ENCODE measurements at places on chromosomes 5 and 9.

DNA sequence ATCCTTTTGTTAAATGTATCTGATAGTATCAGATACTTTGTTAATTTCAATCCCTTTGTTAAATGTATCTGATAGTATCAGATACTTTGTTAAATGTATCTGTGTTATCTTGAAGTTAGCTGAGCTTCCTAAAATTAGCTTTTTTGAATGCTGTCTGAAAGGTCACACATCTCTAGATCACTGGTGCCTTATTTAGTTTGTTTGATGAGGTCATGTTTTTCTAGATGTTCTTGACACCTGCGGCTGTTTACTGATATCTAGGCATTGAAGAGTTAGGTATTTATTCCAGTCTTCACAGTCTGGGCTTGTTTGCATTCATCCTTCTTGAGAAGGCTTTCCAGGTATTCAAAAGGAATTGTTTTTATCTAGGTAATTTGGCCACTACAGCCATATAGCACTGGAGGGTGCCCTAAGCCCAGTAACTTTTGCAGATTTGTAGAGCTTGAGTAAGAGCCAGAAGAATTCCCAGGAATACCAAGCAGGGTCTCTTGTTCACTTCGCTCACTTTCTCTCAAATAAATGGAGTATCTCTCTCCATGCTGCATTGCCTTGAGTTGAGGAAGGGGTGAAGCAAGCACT is 435.4 kb upstream of the GRAMD2B start:
- DNase-seq: no peak

GRCh38 chr5:56176155-56176798 is 56.9 kb downstream of the ANKRD55 start:
- DNase-seq: no peak

DNA sequence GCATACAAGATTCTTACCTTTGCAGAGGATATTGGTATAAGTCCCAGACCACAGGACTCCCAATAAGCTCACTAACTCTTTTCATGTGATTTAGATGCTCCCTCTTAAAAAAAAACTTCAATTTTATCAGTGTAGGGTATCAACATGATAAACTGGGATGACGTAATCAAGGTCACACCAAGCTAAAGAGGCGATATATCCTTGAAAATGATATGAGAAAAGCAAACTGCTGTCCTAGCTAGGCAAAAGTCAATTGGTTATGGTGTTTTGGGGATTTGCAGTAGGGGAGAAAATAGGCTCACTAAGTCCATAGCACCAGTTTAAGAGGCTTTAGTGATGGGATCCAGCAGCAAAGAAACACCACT is 354.4 kb downstream of the DIRAS2 start:
- no peak for DNase-seq

- no peak for DNase-seq
Measured at GRCh38 chr5:110309222-110309621, 417.2 kb downstream of the TMEM232 start.

DNA sequence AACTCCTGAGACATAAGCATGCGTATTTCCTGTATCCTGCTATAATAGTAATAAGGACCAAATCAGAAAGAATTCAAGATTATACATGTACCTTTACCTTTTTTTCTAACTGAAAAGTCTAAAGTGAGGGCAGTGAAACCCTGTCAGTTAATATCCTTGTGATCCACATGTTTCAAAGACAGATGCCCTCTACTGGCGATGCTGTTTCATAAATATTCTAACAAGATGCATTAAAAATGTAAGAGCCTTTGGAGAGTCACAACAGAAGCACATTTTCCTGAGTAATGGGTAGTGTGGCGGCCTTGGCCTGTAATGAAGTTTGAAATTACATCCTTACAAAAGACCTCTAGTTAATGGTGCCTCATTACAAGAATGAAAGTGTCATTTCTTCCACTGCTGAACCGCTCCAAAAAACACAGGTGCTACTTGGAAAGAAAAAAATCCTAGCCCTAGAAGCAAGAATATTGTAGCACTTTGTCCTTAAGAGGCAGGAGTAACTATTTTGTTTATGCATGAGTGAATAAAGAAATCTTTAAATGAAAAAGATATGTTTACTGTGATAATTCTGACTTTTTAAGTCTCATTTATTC is 232.6 kb downstream of the EPB41L4A start:
- peak; percentile 48 for DNase-seq

DNA sequence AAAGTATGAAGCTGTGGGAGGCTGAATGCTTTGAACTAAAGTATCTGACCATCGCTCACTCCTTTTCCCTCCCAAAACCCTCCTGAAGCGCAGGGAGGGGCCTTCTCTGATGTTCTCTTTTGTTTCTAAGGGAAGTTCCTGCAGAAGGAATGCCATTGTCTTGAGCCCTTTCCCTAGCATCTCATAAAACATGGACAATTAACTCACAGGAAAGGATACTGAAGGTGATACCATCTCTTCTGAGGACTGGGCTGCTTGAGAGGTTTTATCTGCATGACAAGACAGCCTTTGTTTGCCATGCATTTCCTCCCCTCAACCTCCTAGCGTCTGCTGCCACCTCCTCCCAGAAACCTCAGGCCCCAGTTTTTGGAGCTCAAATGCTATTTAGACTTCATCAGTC is 4.3 kb upstream of the RMND5B start:
- no peak for DNase-seq

DNA sequence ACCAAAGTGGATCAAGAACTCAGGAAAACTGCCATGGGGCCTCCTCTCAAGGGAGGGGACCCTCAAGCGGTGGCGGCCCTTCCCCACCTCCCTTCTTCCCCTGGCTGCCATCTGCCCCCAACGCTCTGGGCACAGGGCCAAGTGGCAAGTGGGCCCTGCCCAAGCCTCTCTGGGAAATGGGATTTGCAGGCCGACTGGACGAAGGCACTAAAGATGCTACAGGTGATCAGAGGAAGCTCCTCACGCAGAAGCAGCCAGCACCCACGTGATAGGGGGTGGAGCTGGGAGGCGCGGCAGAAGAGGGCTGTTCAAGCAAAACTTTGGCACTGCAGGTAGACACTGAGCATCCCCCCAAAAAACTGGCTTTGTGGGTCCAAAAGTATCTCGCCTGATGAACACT is 52.7 kb upstream of the UBTD2 start:
- no peak for DNase-seq

DNA sequence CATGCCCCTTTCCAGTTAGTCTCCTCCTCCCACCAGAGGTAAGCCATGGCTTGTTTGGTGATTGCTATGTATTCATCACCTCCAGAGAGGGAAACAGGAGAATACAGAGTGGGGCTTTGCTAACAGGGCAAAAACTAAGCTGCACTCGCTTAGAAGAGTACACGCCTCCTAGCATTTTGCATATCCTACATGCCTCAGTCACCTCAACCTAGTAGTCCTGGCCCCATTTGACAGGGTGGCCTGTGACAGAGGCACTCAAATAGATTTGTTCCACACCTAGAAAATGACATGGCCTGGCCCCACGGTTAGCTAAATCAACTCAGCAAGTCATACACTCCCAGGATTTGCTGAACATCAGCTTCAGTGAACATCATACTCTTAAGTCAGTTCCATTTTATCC is 90.7 kb downstream of the CYFIP2 start:
- DNase-seq: no peak

DNA sequence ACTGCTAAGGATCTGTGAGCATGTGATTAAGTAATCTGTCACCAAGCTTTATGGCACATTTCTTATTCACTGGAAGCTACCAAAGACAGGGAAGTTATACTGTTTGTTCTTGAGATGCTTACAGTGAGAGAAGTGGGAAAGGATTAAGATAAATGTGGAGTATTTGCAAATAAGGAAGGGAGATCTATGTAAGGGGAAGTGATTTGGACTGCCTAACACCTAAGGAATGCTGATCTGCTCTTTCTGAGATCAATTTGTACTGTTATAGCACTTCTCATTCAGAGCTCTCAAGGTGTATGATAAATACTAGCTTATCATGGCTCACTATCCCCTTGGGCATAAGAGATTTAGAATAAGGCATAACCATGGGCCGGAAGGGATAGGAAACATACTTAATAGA is 80.0 kb upstream of the NTRK2 start:
- no peak for DNase-seq

Data from AML-193 (cell line).